ENCODE measurements at places on chromosomes 6 and 20.

DNA sequence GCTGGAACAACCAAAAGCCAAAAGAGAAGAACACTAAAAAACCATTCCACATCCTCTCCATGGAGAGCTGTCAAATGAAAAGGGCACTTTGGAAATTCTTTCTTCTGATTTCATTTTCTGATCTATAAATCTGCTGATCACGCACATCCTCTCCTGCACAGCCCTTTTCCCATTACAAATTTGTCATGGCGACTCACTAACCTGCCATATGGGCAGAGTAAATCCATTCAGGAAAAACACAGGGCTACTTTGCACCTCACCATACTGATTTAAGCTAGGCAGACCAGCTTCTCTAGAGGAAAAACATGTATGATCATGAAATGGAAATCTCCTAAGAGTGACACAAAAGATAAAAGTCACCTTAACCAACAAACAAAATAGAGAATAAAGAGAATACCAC, 26.0 kb downstream of the TOMM6 start:
- no peak for DNase-seq

- DNase-seq = no peak
These were observed 1.5 kb downstream of the ABCC10 start for GRCh38 chr6:43428874-43429273.

DNA sequence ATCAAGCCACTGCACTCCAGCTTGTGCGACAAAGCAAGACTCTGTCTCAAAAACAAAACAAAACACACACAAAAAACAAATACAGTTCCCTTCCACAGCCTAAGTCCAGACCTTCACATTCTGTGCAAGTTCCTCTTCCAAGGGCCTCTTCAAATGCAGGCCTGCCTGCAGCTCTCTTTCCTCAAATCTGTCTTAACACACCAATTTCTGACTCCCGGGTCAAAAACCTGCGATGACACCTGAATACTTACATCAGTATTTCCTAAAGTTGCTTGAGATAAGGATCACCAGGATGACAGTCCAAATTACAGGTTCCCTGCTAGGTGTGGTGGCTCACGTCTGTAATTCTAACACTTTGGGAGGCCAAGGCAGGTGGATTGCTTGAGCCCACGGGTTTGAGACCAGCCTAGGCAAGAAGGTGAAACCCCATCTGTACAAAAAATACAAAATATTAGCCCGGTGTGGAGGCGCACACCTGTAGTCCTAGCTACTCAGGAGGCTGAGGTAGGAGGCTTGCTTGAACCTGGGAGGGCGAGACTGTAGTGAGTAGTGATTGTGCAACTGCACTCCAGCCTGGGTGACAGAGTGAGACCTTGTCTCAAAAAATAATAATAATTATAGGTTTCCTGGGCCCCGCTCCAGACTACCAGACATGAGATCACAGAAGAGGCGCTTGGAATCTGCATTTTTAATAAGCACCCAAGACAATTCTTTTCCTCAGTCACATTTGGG, 8.8 kb upstream of the PARD6B start:
- no peak for DNase-seq

- DNase-seq = peak; percentile 28
These were observed 33.8 kb upstream of the ZFAND3 start for GRCh38 chr6:37785663-37786270.

DNA sequence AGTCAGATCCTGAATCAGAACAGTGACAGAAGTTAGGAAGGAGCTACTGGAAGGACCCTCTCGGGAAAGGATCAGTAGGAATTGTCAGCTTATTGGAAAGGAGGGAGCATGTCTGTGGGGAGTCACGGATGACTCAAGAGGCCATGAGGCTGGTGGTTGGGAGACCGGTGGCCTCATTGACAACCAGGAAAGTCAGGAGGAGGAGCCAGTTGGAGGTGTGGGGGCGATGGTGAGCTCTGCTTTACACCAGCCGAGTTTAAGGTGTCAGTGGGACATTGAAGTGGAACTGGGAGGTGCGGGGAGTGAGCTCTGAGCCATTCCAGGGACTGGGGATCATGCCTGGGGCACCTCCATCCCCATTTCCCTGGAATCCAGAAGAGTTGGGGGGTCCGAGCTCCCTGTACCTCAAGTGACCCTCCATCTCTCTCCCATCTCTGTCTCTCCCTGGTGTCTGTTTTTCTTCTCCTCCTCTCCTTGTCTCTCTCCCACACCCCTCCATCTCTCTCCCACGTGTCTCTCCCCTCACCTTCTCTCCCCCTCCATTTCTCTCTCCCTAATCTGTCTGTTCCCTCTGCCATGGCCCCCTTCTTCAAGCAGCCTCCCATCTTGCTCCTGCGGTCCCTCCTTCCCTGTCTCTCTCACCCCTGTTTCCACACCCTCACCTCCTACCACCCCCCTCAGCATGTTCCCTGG, 14.3 kb upstream of the ZBTB9 start:
- DNase-seq = no peak

DNA sequence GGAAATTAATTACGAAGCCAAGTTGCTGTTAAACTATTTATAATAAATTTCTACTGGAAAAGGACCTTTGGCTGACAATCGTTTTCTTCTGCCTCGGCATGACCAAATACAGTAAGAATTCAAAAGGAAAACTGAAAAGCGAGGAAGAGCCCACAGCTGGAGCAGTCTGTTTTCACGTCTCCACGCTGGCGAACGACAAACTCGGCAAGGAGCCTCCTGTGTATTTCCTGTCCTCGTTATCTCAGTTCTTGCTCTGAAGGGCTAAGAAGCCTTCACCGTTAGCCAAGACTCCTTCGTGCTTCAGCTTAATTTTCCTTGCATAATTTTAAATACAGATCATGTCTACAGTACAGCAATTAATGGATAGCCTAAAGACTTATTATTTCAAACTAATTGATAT, 214.3 kb upstream of the PLCB4 start:
- no peak for DNase-seq

DNA sequence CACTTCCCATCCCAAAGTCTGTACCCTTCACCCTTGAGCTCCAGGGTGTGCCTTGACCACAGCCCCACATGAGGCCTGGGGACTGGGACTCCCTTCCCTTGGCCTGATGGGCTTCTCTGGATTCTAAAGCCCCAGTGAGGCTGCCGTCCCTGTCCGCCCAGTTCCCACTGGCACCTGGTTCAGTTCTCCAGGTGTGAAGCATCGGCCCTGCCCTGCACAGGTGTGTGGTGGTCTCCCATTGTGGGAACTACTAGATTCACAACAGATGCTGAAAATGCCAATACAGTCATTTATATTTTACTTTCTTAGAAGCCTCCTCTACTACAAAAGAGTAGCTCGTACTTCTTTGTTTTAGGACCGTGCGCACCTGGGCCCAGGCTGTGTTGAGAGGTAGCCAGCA, 72.8 kb downstream of the TTLL2 start:
- DNase-seq = no peak

GRCh38 chr6:41200296-41200900, 551 bp downstream of the TREML2 start:
- DNase-seq = peak; percentile 20

- DNase-seq = peak; percentile 75
These were observed at the start of gene NKAPL for GRCh38 chr6:28258877-28259777. Gene NKAPL, plus strand, starts transcription at chr6:28259297. Its CDS starts 75 bp downstream, at chr6:28259372.

DNA sequence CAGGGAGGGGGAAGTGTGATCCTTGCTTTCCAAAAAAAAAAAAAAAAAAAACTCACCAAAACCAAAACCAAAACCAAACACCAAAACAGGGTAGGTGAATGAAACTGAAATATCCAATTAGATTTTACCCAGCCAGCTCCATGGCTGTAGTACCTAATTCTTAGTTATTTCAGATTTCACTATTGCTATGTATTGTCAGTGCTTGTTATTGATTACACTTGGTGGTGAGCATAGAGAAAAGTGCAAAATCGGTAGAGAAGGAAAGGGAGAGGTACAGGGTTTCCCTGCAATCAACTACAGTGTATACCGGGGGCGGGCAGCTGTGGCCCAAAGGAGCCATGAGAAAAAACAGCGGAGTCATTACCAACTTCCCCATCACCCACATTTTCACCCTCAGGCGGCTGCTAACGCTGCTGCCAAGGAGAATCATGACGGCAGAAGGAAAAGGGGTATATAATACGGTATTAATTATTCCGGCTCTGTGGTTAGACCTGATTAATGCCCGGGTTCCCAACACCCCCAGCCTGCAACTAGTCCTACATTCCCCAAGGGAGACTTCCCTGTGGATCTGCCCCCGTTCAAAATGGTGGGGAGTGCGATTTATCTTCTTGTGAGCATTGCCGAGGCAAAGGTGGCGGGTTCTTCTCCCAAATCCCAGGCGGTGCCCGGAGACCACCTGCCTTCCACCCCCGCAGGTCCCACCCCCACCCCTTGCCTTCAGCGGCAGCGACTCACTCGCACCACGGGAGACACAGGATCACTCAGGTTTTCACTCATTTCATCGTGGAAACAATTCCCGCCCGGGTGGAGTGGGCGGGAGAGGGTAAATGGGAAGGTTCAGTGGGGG, at the start of gene C6orf62:
Gene C6orf62 (minus strand): TSS at position 30 of the 847 bp plus-strand sequence. CDS start 486 bp downstream, outside the sequence.
- peak; percentile 40 for DNase-seq

GRCh38 chr6:168873278-168874190, 380.1 kb downstream of the THBS2 start:
- DNase-seq = no peak

- DNase-seq = no peak
These were observed 46.1 kb downstream of the KIF13A start for GRCh38 chr6:17941318-17941717.

- no peak for DNase-seq
These were observed 12.4 kb downstream of the B4GALT5 start for GRCh38 chr20:49701241-49701790.

GRCh38 chr6:137970368-137970767, 103.3 kb downstream of the TNFAIP3 start:
- DNase-seq = no peak

DNA sequence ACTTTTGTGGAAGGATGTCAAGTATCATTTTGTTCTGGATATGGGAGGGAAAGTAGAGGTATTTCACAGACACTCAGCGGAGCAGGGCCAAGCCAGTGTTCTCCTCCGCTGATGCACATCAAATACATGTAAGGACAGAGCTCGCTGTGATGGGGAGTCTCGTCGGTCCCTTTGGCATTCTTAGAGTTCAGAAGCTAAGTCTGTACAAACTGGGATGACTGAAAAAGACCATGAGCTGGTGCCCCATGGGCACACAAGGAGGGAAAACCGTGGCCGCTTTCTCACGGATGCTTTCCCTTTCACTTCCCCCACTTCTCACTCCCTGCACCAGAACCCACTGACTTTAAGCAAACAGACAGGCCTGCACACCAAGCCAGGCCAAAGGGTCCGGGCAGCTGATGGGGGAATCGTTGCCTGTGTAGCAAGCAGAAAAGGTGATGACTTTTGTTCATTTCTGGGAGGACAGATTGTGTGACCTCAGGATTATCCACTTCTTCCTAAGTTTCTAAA, 27.7 kb upstream of the MPC1 start:
- DNase-seq = no peak

DNA sequence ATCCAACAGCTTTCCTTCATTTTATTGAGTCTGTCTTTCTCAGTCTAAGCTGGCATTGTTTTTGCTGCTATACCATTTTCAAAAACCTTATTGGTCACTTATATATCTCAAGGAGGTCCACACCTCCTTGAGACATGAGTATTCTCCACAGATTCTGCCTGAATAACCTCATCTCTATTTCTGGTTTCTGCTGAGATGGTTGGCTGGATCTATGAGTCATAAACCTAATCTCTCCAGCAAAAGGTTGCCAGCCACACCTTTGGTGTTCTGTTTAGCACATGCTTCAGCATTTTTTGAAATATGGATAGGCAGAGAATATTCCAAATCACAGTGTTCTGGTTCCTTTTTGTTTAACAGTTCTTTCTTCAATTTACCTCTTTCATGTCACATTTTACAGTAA, 40.8 kb upstream of the TMEM244 start:
- DNase-seq = no peak

DNA sequence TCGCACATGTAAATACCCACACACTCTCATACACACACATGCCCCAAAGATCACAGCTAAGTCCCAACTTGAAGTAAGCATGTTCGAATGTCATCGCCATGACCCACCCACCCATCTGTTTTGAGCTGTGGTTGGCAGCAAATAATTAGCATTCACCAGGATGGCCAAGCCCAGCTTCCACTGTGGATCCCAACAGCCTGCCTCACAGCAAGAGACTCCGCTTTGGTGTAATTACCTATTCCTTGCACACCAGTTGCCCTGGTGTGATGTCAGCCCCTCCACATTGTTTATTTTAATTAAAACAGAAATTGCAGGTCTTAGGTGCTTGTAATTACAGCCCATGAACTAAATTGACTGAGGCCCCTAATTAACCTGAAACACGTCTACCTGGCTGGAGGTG, 81.1 kb downstream of the MAFB start:
- DNase-seq = no peak

DNA sequence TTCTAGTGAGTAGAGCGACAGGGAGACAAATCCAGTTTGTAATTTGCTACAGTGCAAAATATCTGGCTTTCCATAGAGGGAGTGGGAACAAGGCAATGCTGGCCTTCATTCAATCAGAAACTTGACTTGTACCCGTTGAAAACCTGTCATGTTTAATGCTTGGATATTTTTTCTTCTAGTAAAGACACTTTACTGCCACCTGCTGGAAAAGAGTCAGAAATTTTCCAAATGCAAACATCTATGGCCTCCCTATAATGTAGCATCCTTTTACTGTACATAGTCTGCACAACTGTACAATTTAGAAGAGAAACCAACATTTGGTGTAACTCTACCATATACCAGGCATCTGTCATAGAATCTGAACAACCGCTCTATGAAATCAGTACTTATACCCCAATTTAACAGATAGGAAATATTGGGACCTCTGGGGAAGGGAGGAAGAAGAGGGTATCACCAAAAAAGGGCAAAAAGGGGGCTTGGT, 16.7 kb upstream of the TBC1D20 start:
- peak; percentile 54 for DNase-seq

DNA sequence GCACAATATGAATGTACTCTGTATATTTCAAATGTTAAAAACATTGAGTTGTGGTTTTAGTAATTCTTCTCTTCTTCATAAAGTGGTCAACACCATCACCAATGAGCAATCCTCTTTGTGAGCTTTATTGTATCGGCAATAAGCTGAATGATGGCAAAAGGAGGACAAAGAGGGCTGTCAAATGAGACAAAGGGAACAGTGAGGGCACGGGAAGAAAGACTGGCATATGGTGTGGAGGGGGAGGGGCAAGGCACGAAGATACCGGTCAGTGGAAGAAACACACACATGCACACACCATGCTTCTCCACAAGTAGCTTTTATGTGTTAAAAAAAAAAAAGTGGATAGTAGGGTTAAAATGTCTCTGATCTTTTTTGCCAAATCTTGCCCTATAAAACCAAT, 506.8 kb upstream of the CITED2 start:
- peak; percentile 14 for DNase-seq

Measured in Ammon's horn (tissue), 1 donor.